ENCODE measurements at places on chromosomes 4 and X.

- no peak for DNase-seq
These were observed 33.8 kb downstream of the NDP start for GRCh38 chrX:43939187-43939926.

GRCh38 chrX:72205706-72206105 is 24.1 kb downstream of the PIN4 start:
- DNase-seq: no peak

GRCh38 chrX:118115953-118116712 is 477 bp downstream of the KLHL13 start:
- DNase-seq: no peak

- no peak for DNase-seq
These were observed 1257.2 kb downstream of the ADGRL3 start for GRCh38 chr4:62457356-62457755.

- DNase-seq: no peak
These were observed 723.2 kb downstream of the SMARCA1 start for GRCh38 chrX:128800138-128800537.

GRCh38 chrX:49079489-49080428 is at the start of gene WDR45:
TSS of gene WDR45 (minus strand) at chrX:49079887. CDS start at chrX:49078095, 1,792 bp downstream.
- DNase-seq: peak; percentile 61

DNA sequence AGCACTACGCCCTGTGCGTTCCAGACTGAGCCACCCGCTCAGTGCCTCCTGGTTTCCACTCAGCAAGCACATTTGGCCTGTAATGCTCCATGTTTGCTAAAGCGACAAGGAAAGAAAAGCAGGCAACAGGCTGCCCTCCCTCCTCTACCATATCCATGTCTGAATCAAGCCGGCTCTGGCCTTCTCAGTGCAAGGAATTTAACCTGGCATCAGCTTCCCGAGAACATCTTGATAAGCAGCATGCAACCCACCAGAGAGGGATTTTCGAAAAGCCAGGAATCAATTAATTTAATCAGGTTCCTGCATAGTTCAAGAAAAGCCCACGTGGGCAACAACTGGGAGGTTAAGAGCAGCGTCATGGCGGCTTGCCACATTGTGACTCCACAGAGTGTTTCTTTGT is 228.2 kb downstream of the HS6ST2 start:
- no peak for DNase-seq

DNA sequence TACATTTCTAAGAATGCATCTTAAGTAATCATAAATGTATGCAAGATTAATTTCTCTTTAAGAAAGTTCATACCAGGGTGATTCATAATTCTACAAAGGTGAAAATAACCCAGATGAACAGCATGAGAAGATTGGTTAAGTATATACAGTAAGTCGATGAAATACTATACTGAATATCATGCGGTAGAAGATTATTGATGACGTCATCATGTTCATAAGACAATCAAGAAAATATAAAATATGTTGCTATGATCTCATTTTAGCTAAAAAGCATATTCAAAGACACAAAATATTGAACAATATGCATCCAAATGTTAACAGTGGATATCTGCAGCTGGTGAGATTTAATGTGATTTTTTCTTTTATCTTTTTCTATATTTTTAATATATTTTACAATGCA is 312.0 kb upstream of the FGF13 start:
- no peak for DNase-seq

DNA sequence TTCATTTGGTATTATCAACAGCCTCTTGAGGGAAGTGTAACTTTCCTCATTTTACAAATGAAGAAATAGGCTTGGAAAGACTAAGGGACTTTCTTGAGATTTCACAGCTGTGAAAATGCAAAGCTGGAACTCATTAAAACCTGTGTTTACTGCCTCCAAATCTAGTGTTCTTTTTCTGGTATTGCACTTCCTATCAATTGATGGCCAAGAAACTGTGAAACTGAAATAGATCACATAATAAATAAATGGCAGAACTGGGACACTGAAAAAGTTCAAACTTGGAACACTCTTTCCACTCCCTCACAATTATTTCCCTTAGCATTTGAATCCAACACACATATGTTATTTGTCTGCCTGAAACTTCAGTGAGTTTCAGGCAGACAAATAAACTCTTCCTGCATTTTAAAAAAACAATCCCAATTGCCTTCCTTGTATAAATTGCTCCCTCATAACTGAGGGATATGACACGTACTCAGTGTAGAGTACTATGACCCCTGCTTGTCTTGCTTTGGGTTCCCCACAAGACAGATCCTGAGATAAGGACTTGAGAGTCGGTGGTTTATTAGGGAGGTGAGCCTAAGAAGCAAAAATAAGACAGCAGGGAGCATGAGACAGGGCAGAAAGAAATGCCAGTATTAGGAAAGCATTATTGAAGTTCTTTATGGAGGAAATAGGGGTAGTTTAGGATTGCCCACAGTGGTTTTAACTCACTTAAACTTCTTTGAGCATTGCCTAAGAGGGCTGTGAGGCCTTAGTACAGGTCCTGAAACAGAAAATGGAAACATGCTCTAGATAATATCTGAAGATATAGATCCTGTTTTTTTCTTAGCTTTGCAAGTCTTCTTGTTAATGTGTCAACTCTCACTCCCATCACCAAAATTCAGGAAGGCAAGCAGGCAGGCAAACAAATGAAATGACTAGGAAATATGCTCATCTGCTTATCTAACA is 33.9 kb downstream of the RTL3 start:
- DNase-seq: no peak

GRCh38 chr4:156642161-156642560 is 329.4 kb downstream of the PDGFC start:
- no peak for DNase-seq

DNA sequence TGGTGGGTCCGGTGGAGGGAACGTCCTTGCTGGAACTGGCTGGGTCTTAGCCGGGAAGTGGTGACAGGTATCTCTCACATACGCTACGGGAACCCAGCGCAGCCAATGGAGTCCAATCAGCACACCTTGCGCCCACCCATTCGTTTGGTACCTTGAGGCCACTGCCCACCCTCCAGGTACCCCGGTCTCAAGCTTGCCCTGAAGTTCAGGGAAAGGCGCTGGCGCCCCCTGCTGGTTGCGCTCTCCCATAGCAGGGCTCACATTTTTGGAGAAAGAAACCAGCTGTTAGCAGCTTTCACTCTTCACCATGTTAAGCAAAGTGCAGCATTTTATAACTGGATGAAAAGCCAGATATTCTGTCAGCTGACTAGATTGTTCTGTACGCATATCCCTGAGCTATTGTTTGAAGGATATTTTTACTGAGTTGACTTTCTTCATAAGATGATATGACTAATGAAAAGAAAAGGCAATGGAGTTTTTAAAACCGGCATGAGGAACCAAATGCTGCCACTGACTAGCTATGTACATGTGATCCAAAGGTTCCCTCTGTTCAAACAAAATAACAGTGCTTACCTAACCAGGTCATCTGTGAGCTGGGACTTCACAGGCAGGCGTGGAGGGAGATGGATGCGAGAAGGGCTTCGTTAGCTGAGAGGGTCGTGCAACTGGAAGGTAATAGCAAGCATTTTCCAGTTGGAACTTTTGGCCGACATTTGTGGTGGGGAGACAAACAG is 43.7 kb downstream of the OTOP1 start:
- peak; percentile 47 for DNase-seq

- DNase-seq: no peak
These were observed 219.9 kb downstream of the SHOX start for GRCh38 chrX:850471-850916.

GRCh38 chr4:78938474-78938867 is 767 bp downstream of the PAQR3 start:
- DNase-seq: no peak

DNA sequence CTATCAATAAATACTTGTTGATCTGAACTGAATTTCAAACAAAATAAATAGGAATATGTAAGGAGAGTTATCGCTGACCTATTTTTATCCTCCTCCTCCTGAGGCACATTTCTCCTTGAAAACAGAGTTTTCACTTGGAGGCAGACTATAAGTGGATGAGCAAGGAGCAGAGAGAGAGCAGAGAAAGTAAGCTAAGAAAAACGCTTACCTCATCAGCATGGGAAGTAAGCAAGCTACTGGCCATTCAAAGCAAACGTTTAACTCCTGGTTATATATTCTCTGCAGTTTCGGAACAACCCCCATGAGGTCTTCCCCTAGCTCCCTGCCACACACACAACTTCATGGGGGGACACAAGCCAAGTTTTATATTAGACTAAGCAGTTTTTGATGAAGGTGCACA is 13.2 kb downstream of the ZDHHC9 start:
- no peak for DNase-seq

GRCh38 chr4:42954963-42955669 is 62.6 kb downstream of the GRXCR1 start:
- DNase-seq: peak; percentile 14

DNA sequence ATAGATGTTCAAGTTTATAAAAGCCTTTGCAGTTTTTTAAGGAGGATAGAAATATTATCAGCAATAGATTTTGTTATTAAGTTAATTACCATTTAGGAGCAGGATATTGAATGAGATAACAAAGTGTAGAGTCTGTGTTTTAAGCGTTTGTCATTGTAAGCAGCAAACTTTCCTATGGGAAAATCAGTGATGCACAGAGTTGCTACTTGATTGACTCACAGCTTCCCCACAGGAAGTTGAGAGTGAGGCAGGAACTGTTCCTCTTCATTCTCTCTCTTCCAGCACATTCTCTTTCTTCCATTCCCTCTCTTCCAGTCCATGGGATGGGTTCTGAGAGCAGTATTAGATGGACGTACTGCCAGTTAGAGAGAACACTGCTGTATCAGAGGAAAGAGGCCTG is 867.7 kb upstream of the AGA start:
- DNase-seq: no peak

- DNase-seq: no peak
These were observed 32.9 kb downstream of the LUZP4 start for GRCh38 chrX:115322375-115322774.

- no peak for DNase-seq
These were observed 72.8 kb downstream of the PARM1 start for GRCh38 chr4:75005727-75006126.

- no peak for DNase-seq
These were observed 33.8 kb downstream of the PPARGC1A start for GRCh38 chr4:23855912-23856605.

- no peak for DNase-seq
These were observed 422.6 kb upstream of the TENM3 start for GRCh38 chr4:181820553-181820952.

DNA sequence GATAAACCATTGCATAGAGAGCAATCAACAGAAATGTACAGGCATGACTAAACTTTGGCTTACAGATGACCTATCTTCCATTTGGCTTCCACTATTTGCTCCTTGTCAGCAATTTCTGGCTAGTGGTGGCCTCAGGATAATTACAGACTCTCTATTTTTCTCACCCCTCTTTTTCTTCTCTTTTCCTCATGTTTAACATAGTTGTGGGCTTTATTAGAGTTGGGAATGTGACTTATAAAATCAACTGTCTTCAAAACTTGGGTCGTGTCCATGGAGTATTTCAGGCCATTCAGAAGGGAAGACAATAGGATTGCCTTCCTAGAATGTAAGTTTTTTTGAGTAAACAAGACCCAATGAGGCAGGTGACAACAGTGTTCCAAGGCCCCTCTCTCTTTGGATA is 236.2 kb downstream of the FRAS1 start:
- no peak for DNase-seq

Measured in BE2C (cell line).